ENCODE measurements at places on chromosomes 16 and 17.

GRCh38 chr17:34667656-34668055 is 88.3 kb downstream of the TMEM132E start:
- no peak for DNase-seq

DNA sequence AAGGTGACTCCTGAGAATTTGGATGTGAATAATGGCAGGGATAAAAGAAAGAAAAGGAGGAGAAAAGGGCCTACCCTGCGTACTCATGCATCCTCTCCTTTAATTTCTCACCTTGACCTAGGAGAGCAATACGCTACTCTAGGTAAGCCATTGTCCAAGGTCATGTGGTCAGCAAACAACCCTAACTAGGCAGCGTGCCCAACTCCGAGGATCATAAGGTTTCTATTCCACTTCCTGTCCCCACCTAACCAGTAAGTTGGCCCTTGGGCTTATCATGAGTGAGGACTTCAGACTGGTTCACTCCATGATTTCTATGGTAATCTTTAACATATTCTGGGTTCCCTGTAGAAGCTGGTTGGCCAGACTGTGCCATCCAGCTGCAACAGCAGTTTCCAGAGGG is 315.1 kb upstream of the CCL2 start:
- DNase-seq = no peak

GRCh38 chr17:48295362-48296288 is 134.4 kb downstream of the SKAP1 start:
- no peak for DNase-seq

DNA sequence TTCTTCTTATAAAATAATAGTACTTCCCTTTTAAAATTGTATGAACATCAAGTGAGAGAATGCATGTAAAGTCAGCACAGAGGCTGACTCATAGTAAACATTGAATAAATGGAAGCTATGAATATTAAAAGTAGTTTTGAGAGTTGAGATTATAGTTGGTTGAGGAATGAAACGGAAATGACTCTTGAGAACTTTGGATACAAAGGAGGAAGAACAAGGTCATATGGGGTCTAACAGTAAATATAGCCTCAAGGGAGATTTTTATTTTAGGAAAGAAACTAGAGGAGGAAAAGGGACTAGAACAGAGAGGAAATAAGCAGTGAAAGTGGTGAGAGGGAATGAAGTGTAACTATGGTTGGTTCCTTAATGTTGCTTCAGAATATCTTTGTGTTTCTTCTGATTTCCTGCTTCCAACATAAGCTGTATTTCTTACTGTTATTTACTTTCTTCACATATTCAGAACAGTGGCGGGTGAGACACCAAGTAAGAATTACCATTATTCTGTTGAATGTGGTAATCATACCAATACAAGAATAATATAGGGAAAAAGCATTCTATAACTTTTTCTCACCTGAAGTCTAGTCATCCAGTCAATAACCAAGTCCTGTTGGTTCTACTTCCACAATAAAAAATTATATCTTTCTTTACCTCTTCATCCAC is 165.1 kb downstream of the CHD9 start:
- no peak for DNase-seq

GRCh38 chr16:29662729-29663015 is 375 bp upstream of the SPN start:
- no peak for DNase-seq

DNA sequence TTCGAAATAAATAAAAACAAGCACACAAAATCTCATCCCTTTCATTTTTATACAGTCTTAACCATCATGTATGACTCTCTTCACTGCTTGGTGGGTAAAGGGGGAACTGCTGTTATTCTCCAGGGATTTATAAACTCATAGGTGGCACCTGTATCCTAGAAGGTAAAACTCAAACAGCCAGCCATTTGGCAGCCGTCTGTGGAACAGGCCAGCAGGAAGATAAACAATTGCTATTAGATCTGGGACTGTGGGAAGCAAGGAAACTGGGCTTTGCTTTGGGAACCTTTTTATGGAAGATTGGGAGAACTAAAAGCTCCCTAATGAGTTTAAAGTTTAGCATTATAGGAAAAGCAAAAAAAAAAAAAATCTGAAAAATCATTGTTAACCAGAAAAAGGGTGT is 126.0 kb downstream of the TANGO6 start:
- no peak for DNase-seq

GRCh38 chr17:22654447-22654846 is 962.1 kb downstream of the KCNJ18 start:
- no peak for DNase-seq

- DNase-seq = no peak
Measured at GRCh38 chr17:39181303-39181702, 15.3 kb upstream of the ARL5C start.

DNA sequence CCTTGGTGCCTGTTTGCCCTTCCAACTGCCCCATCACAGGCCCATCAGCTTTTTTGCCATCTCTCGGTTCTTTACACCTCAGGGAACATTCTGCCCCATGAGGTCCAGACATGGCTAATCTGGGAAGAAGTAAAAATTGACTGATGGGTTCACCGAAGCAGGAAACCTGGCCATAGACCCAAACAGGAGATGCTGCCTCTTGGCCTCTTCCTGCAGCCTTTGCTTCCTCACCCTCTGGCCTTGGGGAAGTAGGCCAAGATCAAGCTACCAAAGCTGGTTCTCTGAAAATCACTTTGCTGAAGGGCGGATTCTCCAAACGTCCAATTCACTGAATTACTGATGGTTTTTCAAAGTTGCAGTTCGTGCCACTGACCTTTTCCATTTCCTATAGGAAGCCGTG is 56.1 kb downstream of the ARSG start:
- DNase-seq = no peak

DNA sequence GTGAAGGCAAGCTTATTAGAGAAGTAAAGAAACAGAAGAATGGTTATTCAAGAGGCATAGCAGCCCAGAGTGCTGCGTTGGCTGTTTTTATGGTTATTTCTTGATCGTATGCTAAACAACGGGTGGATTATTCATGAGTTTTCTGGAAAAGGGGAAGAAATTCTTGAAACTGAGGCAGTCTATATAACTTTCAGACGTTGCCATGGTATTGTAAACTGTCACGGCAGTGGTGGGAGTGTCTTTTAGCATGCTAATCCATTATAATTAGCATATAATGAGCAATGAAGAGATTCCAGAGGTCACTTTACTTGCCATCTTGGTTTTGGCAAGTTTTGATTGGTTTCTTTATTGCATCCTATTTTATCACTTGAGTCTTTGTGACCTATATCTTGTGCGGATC is 17.4 kb upstream of the MILR1 start:
- no peak for DNase-seq

- no peak for DNase-seq
Measured at GRCh38 chr17:10757067-10757466, 27.2 kb upstream of the TMEM220 start.

- DNase-seq = no peak
Measured at GRCh38 chr16:424623-425081, 797 bp upstream of the RAB11FIP3 start.

DNA sequence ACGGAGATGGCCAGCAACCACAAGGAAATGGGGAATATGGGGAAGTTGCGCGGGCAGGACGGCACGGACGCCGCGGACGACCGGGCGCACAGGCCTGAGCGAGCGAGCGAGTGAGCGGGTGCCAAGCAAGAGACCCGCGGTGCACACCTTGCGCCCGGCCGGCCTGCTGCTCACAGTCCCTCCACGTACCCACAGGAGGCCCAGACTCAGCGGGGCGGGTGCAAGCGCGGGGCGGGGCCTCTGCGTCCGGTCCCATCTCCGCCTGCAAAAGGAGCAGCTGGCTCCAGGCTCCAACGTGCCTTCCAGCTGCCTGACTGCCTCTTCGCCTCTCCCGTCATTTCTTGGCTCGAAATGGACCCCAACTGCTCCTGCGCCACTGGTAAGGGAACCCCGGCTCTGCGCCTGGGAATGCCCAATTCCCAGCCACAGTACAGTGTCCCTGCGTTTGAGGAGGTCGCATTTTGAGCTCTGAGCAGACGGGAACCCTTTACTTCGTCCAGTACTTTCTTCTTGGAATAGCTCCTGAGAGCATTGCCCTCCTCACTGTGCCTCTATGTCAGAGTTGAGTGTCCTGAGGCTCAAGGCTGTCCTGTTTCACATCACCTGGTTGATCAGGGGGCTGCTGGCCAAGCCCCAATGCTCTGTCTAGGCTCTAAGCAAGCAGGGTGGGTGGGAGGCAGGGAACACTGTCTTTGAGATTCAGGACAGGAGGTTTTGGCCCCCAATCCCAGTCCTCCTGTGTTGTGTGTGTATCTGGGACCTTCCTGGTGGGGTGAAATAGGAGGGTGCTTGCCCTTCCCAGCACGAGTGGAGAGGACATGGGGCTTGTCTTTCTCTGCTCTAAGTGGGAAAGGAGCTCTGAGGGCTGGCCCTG is 8.1 kb upstream of the MT1E start:
- no peak for DNase-seq
